ENCODE measurements at places on chromosomes 2 and 18.

DNA sequence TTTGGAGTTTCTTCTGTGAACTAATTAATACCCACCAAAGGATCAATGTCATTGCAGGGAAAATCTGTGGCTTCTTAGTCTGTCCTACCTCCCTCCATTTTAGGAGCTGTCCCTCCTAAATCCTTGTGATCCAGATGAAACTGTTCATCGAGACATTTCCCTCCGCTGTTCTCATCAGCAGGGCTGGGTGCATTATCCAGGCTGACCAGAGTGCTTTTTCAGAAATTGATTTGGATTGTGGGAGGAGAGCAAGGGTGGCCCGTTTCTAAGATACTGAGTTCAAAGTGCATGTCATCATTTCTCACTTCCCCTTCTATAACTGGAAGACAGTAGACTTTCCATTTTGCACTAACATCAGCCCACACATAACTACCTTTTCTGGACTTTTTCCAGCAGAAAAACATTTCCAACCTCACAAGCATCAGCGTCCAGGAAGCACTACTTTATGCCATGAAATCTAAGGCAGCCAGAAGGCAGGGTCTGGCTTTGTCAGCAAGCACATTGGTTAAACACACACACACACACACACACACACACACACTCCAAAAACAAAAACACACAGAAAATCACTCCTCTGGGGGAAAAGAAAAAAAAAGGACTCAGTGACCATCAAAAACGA lies 94.1 kb downstream of the ANKRD44 start:
- peak; percentile 22 for DNase-seq

GRCh38 chr2:99725820-99726219 lies 236.0 kb upstream of the REV1 start:
- DNase-seq, result no peak

DNA sequence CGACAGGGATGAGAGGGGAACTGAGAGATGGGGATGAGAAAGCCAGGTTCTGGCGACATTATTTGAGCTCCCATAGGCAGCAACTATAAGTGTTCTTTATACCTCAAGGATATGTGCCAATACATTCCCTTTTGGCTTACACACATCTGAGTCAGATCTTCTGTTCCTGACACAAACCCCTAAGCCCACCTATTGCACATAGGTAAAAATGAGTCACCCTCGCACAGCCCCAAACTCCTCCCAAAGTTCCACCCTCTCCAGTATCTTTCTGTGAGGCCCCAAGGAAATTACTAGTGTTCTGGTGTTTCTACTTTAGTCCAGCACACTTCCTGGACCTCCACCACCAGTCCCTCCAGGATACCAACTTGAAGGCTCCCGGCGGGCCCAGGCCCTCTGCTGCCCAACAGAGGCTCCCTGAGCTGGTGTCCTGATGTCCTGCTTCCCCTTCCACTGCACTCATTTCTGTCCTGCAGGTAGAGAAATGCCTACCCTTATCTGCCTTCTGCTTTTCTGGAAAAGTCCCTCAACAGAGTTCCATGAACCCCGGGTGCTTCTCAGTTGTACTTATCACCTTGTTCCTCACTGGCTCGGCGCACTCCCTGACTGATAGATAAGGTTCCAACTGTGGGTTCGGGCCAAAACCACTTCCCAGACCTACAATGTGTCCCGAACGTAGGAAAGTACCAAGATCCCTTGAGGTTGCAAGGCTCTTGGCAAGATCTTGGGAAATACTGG lies 125.5 kb downstream of the EN1 start:
- DNase-seq, result no peak

GRCh38 chr2:234818937-234819336 lies 132.9 kb upstream of the SH3BP4 start:
- DNase-seq, result no peak

DNA sequence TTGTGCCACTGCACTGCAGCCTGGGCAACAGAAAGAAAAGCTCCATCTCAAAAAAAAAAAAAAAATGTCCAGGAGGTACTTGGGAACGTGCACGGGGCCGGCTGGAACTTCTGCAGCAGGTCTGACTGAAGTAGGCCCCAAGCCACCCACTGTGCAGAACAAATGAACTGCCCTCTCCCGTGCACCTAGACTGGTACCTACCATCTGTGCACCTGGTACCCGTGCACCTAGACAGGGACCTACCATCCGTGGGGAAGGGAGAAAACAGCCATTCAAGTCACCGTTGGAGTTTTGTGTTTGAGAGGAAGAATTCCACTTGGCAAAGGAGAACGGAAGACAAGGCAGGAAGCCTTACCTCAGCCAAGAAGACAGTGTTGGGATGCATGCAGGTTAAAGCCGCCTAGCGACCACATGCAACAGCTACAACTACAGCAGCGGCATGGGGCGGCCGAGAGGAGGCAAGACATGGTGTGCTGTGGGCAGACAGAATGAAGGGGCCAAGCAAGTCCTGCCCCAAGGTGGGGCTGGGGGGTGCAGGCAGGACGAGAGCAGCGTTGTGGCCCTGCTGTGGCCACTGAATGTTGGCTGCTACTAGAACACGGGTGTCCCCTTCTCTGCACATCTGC lies 16.1 kb downstream of the ST3GAL5 start:
- no peak for DNase-seq

GRCh38 chr2:138814123-138814898 lies 34.1 kb upstream of the NXPH2 start:
- no peak for DNase-seq

- DNase-seq, result peak; percentile 32
Observed at GRCh38 chr18:10017043-10017442, 103.2 kb downstream of the VAPA start.

DNA sequence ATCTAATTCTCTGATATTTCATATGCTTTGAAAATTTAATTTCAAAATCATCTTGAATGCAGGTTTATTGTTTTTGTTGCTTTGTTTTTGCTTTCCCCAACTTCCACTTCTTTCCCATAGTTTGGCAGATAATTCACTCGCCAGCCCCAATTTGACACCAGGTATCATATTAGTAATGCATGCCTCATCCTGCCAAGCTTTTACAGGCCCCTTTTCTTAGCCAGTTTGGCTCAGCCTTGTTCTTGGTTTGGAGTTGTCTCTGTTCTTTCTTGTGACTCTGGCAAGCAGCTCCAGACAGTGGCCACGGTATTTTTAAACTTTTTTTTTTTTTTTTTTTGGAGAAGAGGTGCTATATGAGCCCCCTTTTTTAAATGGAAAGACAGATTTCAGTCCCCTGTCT lies 65.3 kb downstream of the PMS1 start:
- DNase-seq, result no peak

DNA sequence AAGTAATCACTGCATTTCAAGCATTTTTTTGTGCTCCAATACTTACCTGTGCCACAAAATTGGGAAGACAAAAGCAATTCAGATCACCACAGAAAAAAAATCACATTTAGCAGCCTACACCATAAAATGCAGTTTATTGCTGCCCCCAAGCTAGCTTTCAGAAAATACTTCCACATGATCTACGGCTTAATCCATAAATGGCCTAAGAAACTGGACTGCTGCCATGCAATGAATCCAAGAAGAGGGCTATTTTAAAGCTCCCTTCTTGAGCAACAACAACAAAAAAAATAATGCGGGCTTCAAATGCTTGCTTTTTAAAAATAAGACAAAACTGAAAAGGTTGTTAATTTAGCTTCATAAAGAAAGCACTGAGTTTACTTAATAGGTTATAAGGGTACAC lies 272.3 kb downstream of the RAD51AP2 start:
- DNase-seq, result no peak

DNA sequence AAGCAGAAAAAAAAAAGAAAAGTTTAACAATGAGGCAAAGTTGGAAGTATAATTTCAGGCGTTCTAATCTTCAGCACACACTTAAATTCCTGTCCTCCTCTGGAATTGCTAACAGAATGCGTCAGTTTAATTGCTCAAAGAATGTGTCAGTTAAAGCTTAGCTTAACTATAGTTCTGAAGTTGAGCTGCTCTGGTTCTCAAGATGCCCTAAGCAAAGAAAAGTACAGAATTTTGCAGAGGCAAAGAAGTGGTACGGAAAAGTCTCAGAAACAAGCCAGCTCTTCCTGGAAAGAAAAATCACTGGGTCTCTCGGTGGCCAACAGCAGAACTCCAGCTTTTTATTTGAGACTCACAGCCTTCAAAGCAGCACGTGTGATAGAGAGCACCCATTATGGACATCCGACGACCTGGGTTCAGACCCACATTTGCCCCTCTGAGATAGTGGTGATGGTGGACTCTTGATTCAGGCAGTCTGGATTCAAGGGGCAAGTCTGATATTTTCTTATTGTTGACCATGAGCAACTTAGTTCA lies 22.2 kb upstream of the MYO3B start:
- DNase-seq, result peak; percentile 36

DNA sequence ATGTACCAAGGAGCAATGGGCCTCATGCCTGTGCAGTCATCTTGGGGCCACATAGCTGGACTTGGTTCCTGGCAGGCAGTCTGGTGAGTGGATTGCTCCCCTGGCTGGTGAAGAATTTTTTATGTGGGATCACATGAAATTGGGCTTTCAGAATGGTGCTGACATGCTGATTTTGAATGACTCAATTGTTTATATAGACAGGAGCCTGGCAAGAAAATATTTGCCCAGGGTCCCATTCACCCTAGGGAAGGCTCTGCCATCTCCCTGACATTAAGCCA lies 266.9 kb downstream of the DYSF start:
- DNase-seq, result peak; percentile 63

- no peak for DNase-seq
Observed at GRCh38 chr18:77254711-77255405, 5.2 kb downstream of the GALR1 start.

GRCh38 chr2:170535552-170535951 lies 179.6 kb upstream of the SP5 start:
- no peak for DNase-seq

- peak; percentile 28 for DNase-seq
Observed at GRCh38 chr2:212777020-212777491, 238.5 kb upstream of the ERBB4 start.

GRCh38 chr2:128817171-128817570 lies 498.5 kb upstream of the HS6ST1 start:
- DNase-seq, result no peak

DNA sequence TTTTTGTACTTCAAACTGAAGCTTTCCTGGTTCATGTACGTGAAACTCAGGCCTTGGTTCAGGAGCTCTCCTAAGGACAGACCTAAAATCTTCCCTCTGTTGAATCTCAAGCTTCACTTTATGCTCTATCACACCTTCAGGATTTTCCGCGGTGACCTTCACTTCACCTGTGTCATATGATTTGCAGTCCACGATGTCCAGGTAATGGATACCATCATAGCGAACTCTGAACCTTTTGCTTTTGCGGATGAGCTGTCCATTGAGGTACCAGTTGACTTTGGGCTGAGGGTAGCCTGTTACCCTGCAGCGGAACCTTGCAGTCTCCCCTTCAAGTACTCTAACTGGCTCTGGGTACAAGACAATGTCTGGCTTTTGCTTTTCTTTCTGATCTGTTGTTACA lies 31.2 kb downstream of the TTN start:
- no peak for DNase-seq

DNA sequence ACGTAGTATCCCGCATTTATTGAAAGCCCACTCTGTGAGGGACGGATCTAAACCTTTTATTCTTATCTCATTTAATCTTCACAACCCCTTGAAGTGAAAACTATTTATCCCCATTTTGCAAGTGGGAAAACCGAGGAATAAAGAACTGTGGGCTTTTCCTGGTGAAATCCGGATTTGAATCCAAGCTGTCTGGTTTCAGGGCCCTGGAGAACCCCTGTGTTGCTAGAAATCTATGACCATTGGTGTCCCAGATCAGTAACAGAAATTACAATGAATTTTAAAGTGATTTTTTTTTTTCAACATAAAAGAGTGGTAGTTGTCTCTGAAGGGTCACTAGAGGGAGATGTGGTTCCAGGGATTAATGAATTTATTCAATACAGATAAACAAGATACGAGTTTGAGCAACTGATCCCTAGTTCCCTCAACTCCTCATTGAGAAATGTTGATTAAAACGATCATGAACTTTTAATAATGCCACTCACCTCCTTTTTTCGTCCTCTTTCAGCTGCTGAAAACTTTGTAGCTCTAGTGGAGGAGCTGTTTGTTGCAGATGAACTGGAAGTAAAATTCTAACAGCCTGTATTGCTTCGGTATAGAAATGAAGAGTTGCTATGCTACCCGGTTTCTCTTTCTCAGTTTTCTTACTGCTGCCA lies 940 bp downstream of the XRCC5 start:
- DNase-seq, result peak; percentile 76

DNA sequence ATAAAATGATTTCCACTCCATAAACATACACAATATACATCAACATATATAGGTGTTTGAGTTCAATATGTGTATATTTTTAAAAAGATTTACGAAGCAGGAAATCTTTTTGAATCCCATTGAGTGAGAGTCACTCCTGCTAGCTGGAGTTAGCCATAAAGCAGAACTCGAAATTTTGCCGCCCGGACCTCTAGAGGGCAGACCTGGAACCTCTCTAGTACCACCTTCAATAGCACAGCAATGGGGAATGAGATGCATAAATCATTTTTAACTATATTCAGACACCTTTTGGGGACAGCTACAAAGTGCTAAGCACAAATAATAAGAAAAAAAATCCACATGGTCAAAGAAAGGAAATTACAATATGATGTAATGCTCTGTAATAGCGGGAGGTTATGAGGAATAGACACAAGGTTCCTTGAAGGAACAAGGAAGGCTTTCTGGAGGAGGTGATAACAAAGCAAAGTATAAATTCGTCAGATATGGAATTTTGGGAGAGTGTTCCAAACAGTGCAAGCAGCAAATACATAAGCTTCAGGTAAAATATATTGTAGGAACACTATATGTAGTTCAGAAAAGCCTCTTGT lies 533.4 kb downstream of the ERBB4 start:
- peak; percentile 10 for DNase-seq

DNA sequence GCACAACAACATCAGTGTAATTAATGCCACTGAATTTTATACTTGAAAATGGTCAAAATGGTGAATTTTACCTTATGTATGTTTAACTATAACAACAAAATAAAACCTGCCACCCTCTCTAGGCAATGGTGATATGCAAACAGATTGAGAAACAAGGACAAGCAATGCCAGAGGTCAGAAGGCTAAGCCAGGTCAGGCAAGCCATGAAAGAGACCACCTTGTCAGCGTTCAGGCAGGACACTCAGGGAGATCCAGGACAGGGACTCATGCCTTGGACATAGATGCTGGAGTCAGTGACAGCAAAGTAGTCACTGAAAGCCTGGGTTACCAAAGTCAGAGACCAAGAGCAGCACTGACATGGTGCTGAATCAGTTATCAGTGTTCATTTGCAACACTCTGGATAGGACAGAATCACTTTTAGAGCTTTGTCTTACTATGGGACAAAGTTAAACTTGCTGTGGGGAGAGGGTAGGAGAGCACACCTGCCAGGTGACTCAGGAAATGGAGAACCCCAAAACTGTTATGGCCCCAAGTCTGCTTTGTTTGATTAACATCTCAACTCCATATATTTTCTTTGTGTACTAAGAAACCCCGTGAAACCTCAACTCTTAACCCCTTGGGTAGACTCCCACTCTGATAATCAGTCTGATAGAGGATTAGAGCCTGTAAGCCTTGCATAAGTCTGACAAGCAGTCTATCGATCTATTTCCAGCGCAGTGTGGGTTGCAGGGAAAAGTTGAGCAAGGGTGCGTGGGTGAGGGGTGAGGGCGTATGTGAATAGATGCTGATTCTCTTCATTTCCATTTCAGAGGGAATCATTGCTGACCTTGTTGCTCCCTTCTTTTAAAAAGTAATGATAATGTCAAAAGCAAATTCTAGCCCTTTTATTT lies 48.7 kb upstream of the ZNF385B start:
- DNase-seq, result no peak

Data from AG10803 (cell line).